HFFc6 (cell line): ENCODE measurements at places on chromosomes 3 and 15. TPM values are rescaled to one million over a fixed set of nuclear protein-coding genes. Genes with fewer than 3 reads are reported as not detected.

GRCh38 chr15:47349179-47349578 lies 368.1 kb upstream of the SEMA6D start:
- H3K4me1 ChIP-seq: no peaks in the 10 kb centered on the region
- H3K36me3 ChIP-seq: no peaks in the 10 kb centered on the region
- no peak for DNase-seq
- H3K4me3 ChIP-seq: no peak overlapping the region
- no peak overlapping the region for H3K27ac ChIP-seq

- DNase-seq: no peak
- no peak overlapping the region for H3K4me3 ChIP-seq
- H3K36me3 ChIP-seq: no peaks in the 10 kb centered on the region
- H3K27me3 ChIP-seq: peaks cover 38% of the 10 kb centered on the region
- H3K4me1 ChIP-seq: peaks cover 12% of the 10 kb centered on the region
Observed at GRCh38 chr15:70200511-70201424, 103.1 kb upstream of the TLE3 start.

- no peak overlapping the region for H3K27ac ChIP-seq
- DNase-seq: peak; percentile 39
- H3K4me1 ChIP-seq: peaks cover 20% of the 10 kb centered on the region
- H3K27me3 ChIP-seq: peaks cover 5% of the 10 kb centered on the region
- peaks cover 3% of the 10 kb centered on the region for H3K36me3 ChIP-seq
Observed at GRCh38 chr3:57281715-57282114, 10.8 kb downstream of the ASB14 start.

DNA sequence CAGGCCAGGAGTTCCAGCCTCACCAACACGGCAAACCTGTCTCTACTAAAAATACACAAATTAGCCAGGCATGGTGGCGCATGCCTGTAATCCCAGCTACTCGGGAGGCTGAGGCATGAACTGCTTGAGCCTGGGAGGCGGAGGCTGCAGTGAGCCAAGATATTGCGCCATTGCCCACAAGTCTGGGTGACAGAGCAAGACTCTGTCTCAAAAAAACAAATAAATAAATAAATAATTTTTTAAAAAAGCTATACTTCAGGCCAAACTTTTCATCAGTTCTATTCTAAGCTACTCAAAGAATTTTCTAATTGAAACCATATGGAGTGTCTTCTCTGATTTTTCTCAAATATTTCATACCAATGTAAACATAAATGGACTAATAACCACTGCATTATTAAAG lies 43.5 kb downstream of the PHC3 start:
- H3K27ac ChIP-seq: no peak overlapping the region
- H3K4me1 ChIP-seq: peaks cover 12% of the 10 kb centered on the region; the same call in 1 of the 2 replicates
- H3K27me3 ChIP-seq: no peaks in the 10 kb centered on the region; the same call in 1 of the 2 replicates

DNA sequence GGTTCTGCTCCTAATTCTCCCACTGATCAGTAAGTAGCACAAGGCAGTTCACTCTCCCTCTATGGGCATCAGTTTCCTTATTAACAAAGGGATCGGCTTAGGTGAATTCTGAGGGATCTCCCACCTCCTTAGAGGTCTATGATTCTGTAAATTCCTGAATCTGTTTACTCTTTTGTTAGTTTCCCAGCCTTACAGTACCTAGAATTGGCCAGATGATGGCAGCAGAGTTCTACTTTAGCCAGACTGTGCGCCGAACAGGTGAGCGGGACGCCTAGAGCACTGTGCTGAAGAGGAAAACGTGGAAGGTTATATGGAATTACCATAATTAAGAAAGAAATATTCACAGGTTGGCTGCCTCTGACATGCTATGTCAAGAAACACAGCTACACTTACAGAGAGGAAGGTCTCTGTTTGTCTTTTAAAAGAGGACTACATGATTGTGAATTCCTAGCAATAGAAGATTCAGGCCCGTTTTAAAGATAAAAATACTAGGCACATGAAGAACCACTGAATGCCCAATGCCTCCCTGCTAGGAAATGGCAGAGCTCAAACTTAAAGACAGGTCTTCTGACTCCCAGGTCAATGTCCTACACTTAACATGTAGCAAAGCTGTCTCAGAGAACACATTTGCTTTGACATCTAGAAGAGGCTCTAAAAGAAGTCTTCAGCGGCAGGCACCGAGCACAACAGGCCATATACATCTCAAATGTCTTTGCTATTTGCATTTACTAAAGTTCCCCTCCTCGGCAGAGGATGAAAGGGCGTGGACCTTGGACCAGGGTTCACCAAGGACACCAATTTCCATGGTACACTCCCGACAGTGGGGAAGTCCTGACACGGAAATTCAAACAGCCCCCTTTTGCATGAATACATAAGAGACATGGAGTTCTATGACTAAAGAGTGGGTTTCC lies 259.9 kb downstream of the FGF12 start:
- H3K4me1 ChIP-seq: no peaks in the 10 kb centered on the region
- no peak overlapping the region for H3K27ac ChIP-seq
- no peak overlapping the region for H3K4me3 ChIP-seq

GRCh38 chr3:65844370-65844769 lies 194.3 kb downstream of the MAGI1 start:
- no peak for DNase-seq
- peaks cover 15% of the 10 kb centered on the region for H3K36me3 ChIP-seq
- no peak overlapping the region for H3K27ac ChIP-seq
- H3K27me3 ChIP-seq: no peaks in the 10 kb centered on the region
- H3K4me3 ChIP-seq: no peak overlapping the region
- H3K4me1 ChIP-seq: peaks cover 32% of the 10 kb centered on the region

DNA sequence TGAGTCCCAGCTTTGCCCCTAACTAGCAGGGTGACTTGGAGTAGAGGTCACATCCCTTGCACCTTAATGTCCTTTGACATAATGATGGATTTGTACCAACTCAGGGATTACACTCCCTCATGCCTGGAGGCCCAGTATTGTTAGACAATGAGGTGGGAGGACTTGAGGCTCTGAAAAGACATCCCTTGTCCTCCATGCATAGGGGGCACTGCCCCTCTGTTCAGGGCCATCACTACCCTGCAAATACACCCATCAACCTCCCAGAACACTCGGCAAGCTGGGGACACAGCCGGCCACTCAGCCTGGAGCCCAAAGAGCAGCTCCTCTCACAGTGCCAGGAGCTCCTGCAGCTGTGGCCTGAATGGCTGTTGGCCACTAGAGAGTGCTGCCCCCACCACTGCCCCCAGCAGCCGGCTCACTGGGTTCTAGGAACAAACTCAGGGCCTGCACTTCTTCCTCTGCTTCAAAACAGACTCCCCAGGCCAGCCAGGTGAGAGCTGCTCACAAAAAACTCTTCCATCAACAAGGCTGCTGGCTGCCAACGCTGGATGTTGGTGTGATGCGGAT lies 90.2 kb downstream of the GABRB3 start:
- no peak overlapping the region for H3K4me3 ChIP-seq
- peaks cover 5% of the 10 kb centered on the region; the same call in 1 of the 2 replicates for H3K36me3 ChIP-seq
- H3K4me1 ChIP-seq: no peaks in the 10 kb centered on the region
- no peak overlapping the region for H3K27ac ChIP-seq

- peaks cover 6% of the 10 kb centered on the region; the same call in 1 of the 2 replicates for H3K27me3 ChIP-seq
- H3K4me1 ChIP-seq: no peaks in the 10 kb centered on the region
- H3K27ac ChIP-seq: no peak overlapping the region
- no peak for DNase-seq
- no peaks in the 10 kb centered on the region for H3K36me3 ChIP-seq
- no peak overlapping the region for H3K4me3 ChIP-seq
Observed at GRCh38 chr3:151561878-151562277, 101.0 kb upstream of the IGSF10 start.

DNA sequence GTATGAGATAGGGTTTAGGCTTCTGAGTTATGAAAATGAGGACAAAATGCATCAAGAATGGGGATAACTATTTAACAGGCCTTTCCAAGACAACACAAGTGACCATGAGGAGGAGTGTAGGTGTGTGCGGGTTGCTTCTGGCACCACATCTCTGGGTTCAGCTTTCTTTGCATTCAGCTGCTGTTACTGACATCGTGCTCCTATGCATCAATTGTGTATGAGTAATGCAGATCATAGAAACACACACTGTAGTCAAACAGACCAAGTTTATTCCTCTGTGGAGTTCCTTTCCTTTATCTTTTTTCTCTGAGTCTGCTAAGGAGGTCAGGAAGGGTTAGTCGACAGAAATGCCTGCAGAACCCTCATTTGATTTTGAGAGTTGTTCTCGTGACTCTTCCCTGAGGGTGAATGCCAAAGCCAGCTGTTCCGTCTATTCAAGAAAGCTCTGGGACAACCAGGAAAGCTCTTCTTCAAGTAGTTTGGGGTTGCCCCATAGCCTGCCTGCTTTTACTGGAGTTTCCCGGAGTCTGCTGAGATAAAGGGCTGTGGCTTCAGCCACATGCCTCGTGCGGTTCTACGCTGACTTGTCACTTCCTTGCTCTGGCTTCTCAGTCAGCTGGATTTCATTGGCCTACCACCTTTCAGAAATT lies 136.7 kb upstream of the TLE3 start:
- peak overlapping the region; percentile 91 for H3K27ac ChIP-seq
- H3K36me3 ChIP-seq: peaks cover 7% of the 10 kb centered on the region
- peak; percentile 84 for DNase-seq
- peaks cover 8% of the 10 kb centered on the region for H3K27me3 ChIP-seq
- peaks cover 44% of the 10 kb centered on the region for H3K4me1 ChIP-seq
- peak overlapping the region; percentile 74 for H3K4me3 ChIP-seq

- no peak overlapping the region for H3K4me3 ChIP-seq
- H3K36me3 ChIP-seq: no peaks in the 10 kb centered on the region
- H3K27me3 ChIP-seq: peaks cover 2% of the 10 kb centered on the region; the same call in 1 of the 2 replicates
- no peak overlapping the region for H3K27ac ChIP-seq
- H3K4me1 ChIP-seq: no peaks in the 10 kb centered on the region
Observed at GRCh38 chr15:90062462-90062932, 39.8 kb downstream of the IDH2 start.

- DNase-seq: peak; percentile 99
- no peaks in the 10 kb centered on the region for H3K27me3 ChIP-seq
- H3K4me1 ChIP-seq: peaks cover 31% of the 10 kb centered on the region
Observed at GRCh38 chr3:190566043-190566933, 52.4 kb downstream of the IL1RAP start.

DNA sequence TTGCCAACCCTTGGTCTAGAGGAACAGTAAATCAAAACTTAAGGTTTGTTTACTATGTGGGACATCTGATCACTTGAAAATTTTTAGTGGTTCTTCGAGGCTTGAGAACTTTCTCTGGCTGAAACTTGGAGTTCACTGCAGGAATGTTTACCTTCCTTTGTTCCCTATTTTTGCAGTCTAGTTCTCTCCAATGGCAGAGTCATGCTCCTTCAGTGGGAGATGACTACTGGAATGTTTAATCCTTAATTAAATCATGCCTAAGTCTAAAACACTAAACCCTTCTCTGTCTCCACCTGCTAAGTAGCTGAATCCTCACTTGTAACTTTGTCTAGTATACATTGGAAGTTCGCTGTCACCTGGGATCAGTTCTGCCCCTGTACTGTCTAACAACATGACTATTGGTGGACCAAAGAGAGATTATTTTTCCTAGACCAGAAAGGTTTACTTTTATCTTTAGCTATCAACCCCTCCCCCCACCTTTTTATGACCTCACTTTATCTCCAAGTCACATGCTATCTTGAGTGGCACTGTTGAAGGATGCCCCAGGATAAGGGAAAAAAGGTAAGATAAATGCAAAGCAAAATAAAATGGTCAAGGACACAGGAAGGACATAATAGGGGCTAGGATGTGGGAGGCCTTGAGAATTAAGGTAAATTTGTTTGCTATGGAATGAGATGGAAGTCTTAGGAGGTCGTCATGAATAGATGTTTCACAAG lies 1.2 kb upstream of the ZNF609 start:
- peak overlapping the region; percentile 91 for H3K4me3 ChIP-seq
- H3K27me3 ChIP-seq: no peaks in the 10 kb centered on the region; the same call in none of the 2 replicates
- peaks cover 43% of the 10 kb centered on the region for H3K4me1 ChIP-seq
- DNase-seq: no peak

GRCh38 chr3:127444761-127445160 lies 145.8 kb downstream of the TPRA1 start:
- H3K27me3 ChIP-seq: peaks cover 49% of the 10 kb centered on the region
- H3K4me3 ChIP-seq: no peak overlapping the region
- no peak for DNase-seq
- no peak overlapping the region for H3K27ac ChIP-seq
- H3K4me1 ChIP-seq: no peaks in the 10 kb centered on the region
- H3K36me3 ChIP-seq: no peaks in the 10 kb centered on the region

- peak overlapping the region; percentile 87 for H3K27ac ChIP-seq
- H3K27me3 ChIP-seq: no peaks in the 10 kb centered on the region
- H3K4me1 ChIP-seq: peaks cover 45% of the 10 kb centered on the region
- peaks cover 7% of the 10 kb centered on the region for H3K36me3 ChIP-seq
- H3K4me3 ChIP-seq: peak overlapping the region; percentile 81
Observed at GRCh38 chr15:33126559-33127290, 67.8 kb downstream of the FMN1 start.

DNA sequence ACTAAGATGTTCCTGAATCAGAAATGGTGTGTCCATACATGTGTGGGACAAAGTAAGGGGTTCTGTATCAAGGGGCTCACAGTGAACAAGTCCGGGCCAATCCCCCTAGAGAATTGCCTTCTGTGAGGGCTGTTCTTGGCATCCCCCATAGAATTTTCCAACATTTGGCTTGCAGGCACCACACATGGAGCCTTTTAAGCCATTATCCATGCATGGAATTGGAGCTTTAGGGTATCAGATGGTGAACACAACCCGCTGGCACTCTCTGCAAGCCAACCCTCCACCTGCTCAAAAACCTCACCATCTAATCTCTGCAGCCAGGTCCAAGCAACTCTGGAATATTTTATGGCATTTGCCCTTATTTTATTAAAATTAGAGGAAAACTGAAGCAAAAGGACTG lies 278.7 kb downstream of the ERC2 start:
- no peak overlapping the region for H3K4me3 ChIP-seq
- peaks cover 1% of the 10 kb centered on the region; the same call in 1 of the 2 replicates for H3K27me3 ChIP-seq
- H3K27ac ChIP-seq: no peak overlapping the region
- no peaks in the 10 kb centered on the region for H3K4me1 ChIP-seq
- no peaks in the 10 kb centered on the region for H3K36me3 ChIP-seq

DNA sequence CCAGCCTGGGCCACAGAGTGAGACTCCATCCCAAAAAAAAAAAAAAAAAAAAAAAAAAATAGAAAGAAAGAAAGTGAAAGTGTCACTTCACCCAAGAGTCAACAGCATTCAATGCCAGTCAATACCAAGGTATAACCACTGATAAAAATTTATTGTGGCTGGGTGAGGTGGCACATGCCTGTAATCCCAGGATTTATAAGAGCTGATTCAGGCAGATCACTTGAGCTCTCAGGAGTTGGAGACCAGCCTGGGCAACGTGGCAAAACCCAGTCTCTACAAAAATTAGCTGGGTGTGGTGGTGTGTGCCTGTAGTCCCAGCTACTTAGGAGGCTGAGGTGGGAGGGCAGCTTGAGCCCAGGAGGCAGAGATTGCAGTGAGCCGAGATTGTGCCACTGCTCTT lies 46.5 kb upstream of the PIK3CB start:
- no peaks in the 10 kb centered on the region for H3K4me1 ChIP-seq
- DNase-seq: no peak
- no peaks in the 10 kb centered on the region for H3K27me3 ChIP-seq
- H3K27ac ChIP-seq: no peak overlapping the region

GRCh38 chr3:142355692-142356091 lies 92.1 kb downstream of the XRN1 start:
- no peak overlapping the region for H3K27ac ChIP-seq
- H3K4me3 ChIP-seq: no peak overlapping the region
- no peaks in the 10 kb centered on the region for H3K27me3 ChIP-seq
- peaks cover 36% of the 10 kb centered on the region for H3K36me3 ChIP-seq

Gene GRK7
- not detected in 3 replicates for total RNA-seq

Gene IQCF5
- total RNA-seq: not detected in 2 replicates

Gene ANKRD34C
- total RNA-seq: not detected in 3 replicates

Gene KBTBD13
- not detected in 2 replicates for total RNA-seq

Gene MOBP
- not detected in 3 replicates for total RNA-seq

Gene CD200
- not detected in 3 replicates for total RNA-seq

Gene MAGI1
- 23.0 to 30.8 TPM (median 27.4 TPM) in 3 replicates for total RNA-seq
